Fibroblast of lung (primary cell): ENCODE measurements at places on chromosomes 1 and 21. TPM values are rescaled to one million over a fixed set of nuclear protein-coding genes. Genes with fewer than 3 reads are reported as not detected.
A peak's percentile ranks its signal among the peaks of the same experiment; 100 is the strongest.

DNA sequence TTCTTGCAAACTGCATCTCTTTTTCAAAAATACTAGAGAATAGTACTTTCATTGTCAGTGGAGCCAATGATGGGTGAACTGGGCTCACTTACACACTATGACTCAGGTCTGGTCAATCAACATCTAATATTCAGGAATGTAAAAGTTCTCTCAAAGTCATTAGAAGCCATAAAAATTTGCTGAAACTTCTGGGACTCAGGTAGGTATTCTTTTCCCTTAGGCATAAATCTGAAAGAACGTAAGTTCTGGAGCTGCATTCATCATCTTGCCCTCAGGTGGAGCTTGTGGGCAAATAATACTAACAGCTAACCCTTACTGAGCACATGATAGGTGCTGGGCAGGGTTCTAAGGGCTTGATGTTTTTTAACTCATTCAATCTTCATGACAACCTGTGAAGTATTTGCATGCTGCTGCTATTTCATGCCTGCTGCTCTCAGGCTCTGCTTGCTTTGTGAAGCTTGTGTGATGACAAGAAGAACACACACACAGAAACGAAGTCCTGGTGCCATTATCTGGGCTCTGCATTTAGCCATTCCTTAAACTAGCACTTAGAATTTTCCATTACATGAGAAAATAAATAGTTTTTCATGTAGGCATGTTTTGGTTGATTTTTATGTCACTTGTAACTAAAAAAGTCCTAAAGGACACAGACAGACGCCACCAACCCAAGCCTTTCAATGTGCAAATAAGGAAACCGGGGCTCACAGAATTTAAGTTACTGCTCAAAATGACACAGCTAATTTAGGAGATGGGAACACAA, 394.2 kb upstream of the LYPLAL1 start:
- H3K36me3 ChIP-seq: no peaks in the 10 kb centered on the region
- no peak overlapping the region for H3K27ac ChIP-seq
- H3K27me3 ChIP-seq: no peaks in the 10 kb centered on the region
- H3K4me1 ChIP-seq: no peaks in the 10 kb centered on the region

DNA sequence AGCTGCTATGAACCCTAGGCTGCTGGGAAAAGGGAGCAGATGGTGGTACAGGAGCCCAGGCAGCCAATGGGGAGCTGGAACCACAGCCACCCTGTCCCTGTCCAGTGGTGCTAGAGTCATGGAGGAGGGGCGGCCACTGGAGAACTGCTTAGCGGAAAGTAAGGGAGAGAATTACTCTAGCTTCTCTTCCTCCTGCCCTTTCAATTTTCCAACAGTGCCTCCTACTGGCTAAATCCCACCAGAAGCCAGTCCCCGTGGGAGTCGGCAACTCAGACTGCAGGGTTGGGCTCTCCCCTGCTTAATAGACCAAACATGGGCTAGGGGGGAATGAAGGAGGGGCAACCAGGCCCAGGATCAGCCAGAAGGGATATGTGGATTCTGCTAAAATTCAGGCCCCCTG, 154.5 kb downstream of the ACTL8 start:
- no peaks in the 10 kb centered on the region for H3K36me3 ChIP-seq
- peaks cover 5% of the 10 kb centered on the region for H3K27me3 ChIP-seq
- no peak overlapping the region for H3K4me3 ChIP-seq
- no peaks in the 10 kb centered on the region for H3K4me1 ChIP-seq
- no peak overlapping the region for H3K27ac ChIP-seq
- peak; percentile 3 for DNase-seq

DNA sequence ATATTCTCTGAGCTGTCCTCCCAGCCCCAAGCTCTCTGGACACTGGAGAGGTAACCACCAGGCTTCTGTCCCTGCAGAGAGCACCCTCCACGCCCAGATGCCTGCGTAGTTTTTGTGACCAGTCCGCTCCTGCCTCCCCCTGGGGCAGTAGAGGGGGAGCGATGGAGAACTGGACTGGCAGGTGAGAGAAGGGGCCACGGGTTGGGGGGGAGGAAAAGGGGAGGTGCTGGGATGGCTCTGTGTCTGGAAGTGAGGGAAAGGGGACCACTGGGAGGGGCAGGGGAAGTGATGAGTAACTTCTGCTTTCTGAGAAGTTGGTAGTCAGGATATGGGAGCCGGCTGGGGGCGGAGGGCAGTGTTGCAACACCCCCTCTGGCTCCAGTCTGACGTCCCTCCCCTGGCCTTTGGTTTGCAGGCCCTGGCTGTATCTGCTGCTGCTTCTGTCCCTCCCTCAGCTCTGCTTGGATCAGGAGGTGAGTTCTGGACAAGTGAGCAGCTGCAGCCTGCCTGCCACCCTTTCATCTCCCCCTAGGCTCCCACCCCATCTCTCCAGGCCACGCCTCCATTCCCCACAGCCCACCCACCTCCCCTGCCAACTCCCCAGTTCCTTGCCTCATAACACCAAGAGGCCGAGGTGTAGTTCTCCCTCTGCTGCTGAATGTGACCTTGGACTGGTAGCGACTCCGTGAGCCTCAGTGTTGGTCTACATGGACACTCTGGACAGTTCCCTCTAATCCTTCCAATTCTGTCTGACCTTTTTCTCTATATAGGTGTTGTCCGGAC, 3.1 kb downstream of the ADAMTSL4 start:
- peak overlapping the region; percentile 78 for H3K27ac ChIP-seq
- peaks cover 14% of the 10 kb centered on the region for H3K4me1 ChIP-seq
- no peak overlapping the region for H3K4me3 ChIP-seq

DNA sequence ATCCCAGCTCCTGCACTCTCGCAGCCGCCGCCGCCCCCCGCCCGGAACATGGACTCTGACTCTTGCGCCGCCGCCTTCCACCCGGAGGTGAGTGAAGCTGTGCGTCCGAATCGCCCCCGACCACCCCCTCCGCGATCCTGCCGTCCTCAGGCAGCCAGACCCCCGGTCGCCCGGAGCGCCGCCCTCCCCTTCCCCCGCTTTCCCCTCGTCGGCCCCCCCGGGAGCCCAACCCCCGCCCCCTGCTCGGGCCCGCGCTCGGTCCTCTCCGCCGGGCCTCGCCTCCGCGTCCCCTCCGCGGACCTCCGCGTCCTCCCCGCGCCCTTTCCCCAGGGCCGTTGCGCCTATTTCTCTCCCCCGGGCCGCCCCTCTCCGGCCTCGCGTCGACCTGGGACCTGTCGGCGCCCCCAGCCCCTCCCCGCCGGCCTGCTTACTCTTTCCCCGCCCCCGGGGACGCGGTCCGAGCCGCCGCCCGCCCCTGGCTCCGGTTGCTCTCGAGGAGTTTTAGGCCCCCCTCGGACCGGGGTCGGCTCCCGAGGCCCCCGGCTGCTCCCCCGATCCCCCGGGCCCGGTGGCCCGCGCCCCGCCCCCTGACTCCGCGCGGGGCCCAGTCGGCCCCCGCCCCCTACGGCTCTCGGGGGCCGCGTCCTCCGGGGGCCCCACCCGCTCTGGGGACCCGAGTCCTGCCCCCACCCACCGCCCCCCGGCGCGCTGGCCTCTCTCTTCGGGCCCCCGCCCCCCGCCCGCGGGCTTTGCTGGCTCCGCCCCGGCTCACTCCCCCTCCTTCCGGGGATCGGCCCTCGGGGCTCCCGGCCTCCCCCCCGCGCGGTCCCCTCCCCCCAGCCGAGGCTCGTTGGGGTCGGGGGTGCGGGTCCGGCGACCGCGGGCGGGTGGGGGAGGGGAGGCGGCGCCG, 743 bp downstream of the PHF13 start:
- peak overlapping the region; percentile 63 for H3K27ac ChIP-seq
- peak overlapping the region; percentile 73 for H3K4me3 ChIP-seq
- H3K4me1 ChIP-seq: peaks cover 3% of the 10 kb centered on the region
- no peaks in the 10 kb centered on the region for H3K27me3 ChIP-seq
- DNase-seq: peak; percentile 27
- H3K36me3 ChIP-seq: no peaks in the 10 kb centered on the region

The DCDC2B gene
- not detected in 2 replicates for total RNA-seq

The NLRP3 gene
- total RNA-seq: under 0.01 TPM in 1 of 2 replicates, not detected in the other

- H3K4me3 ChIP-seq: no peak overlapping the region
- H3K36me3 ChIP-seq: peaks cover 4% of the 10 kb centered on the region
- H3K4me1 ChIP-seq: peaks cover 3% of the 10 kb centered on the region
- DNase-seq: no peak
These were observed 12.0 kb downstream of the MFAP2 start for GRCh38 chr1:16968372-16968771.

- no peak overlapping the region for H3K27ac ChIP-seq
- H3K4me1 ChIP-seq: peaks cover 6% of the 10 kb centered on the region
- DNase-seq: no peak
- no peaks in the 10 kb centered on the region for H3K36me3 ChIP-seq
- no peak overlapping the region for H3K4me3 ChIP-seq
These were observed 93.0 kb downstream of the APP start for GRCh38 chr21:26077521-26077920.

The PADI2 gene
- not detected in 2 replicates for total RNA-seq

The ACTA1 gene
- not detected in 2 replicates for total RNA-seq

The UQCRHL gene
- 4.4 and 7.8 TPM in 2 replicates for total RNA-seq

- H3K4me1 ChIP-seq: no peaks in the 10 kb centered on the region
- peak; percentile 12 for DNase-seq
- H3K36me3 ChIP-seq: no peaks in the 10 kb centered on the region
- no peak overlapping the region for H3K27ac ChIP-seq
- H3K27me3 ChIP-seq: peaks cover 10% of the 10 kb centered on the region
These were observed 27.9 kb downstream of the EBNA1BP2 start for GRCh38 chr1:43144237-43144636.

DNA sequence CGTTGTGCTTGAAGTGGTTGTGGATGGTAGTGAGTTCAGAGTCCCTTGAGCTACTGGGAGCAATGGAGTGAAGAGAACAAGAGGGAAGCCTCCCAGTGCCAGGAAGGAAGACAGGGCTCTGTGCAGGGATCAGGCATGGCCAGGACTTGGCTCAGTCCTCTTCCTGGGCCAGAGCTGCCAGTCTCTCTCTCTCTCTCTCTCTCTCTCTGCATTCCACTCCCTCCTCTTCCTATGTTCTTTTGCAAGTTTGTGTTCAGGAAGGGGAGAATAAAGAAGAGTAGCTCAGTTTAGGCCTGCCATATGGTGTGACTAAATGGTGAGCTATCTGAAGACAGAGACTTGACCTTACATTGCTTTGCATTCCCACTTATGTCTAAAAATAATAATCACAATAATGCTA, 20.5 kb upstream of the RPTN start:
- no peaks in the 10 kb centered on the region for H3K27me3 ChIP-seq
- H3K4me1 ChIP-seq: peaks cover 8% of the 10 kb centered on the region
- H3K4me3 ChIP-seq: no peak overlapping the region
- H3K27ac ChIP-seq: no peak overlapping the region
- no peak for DNase-seq

- no peaks in the 10 kb centered on the region for H3K36me3 ChIP-seq
- H3K4me3 ChIP-seq: no peak overlapping the region
- no peak overlapping the region for H3K27ac ChIP-seq
- no peaks in the 10 kb centered on the region for H3K27me3 ChIP-seq
- H3K4me1 ChIP-seq: no peaks in the 10 kb centered on the region
These were observed 393.3 kb downstream of the NPHP4 start for GRCh38 chr1:5598824-5599395.

DNA sequence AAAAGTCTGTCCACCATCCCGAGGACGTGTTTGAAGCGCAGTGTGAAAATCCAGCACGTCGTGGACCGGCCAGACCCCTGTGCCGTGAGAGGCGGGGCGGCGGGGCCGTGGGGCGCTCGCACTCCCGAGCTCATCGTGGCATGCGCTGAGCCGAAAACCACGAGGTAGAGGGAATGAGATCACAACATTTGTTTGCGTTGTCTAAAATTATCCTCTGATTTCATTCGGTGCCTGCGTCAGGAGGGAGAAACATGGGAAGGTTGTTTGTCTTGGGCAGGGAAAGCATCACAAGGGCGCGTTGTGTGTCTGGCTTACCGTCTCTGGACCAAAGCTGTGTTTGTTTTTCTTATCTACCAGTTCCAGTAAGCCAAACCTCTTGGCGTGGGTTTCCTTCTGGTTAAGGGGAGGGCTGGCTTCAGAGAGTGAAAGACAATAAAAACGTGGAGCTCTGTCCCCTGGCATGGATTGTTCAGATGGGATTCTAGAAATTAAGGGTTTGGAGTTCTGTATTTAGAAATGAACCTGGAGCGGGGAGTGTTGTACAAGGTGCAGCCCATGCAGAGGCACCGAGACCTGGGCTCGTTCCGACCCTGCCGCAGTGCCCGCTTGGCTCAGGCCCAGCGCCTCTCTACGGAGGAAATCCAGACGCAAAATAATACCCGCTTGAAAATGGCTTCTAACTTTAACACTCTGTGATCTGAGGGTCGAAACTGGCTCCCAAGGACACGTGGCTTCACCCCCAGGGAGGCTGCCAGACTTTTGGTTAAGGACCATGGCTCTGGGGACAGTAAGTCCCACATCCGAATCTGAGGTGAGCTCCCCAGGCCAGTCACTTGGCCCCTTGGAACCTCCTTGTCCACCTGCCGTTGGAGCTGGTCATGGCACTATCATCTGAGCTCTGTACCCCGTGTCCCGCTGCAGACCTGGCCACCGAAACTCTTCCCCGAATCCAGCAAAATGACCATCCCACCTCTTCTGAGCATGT, 68.7 kb upstream of the FAM3B start:
- no peaks in the 10 kb centered on the region for H3K4me1 ChIP-seq
- no peaks in the 10 kb centered on the region for H3K27me3 ChIP-seq
- peak; percentile 98 for DNase-seq
- no peaks in the 10 kb centered on the region for H3K36me3 ChIP-seq

DNA sequence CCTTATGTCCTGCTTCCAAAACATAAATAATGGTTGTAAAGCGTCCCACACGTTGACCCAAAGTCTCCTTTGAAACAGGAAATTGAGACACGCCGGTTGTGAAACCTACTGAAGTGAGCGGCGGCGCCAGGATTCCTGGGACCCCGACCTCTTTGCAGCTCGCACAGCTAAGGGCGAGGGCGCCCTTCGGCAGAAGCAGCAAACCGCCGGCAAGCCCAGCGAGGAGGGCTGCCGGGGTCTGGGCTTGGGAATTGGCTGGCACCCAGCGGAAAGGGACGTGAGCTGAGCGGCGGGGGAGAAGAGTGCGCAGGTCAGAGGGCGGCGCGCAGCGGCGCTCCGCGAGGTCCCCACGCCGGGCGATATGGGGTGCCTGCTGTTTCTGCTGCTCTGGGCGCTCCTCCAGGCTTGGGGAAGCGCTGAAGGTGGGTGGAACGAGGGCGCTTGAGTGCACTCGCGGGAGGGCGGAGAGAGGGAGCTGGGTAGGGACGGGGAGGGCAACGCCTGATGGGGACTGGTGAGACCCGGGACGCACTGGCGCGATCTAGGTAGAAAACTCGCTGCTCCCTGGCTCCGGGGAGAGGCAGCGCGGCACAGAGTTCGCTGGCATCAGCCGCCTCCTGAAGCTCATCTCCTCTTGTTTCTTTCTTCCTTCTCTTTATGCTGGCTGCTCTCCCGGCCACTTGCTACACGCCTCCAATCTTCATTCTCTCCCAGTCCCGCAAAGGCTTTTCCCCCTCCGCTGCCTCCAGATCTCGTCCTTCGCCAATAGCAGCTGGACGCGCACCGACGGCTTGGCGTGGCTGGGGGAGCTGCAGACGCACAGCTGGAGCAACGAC, at the start of gene CD1D:
Gene CD1D (plus strand): TSS at position 155 of the 836 bp plus-strand sequence. CDS start 207 bp downstream, at position 362.
- H3K36me3 ChIP-seq: no peaks in the 10 kb centered on the region
- no peaks in the 10 kb centered on the region for H3K4me1 ChIP-seq
- peaks cover 41% of the 10 kb centered on the region for H3K27me3 ChIP-seq
- no peak within 1 kb of the TSS for H3K27ac ChIP-seq
- H3K4me3 ChIP-seq: peak within 1 kb of the TSS; percentile 35

- no peaks in the 10 kb centered on the region for H3K36me3 ChIP-seq
- H3K27me3 ChIP-seq: no peaks in the 10 kb centered on the region
- DNase-seq: no peak
- no peak overlapping the region for H3K27ac ChIP-seq
- no peak overlapping the region for H3K4me3 ChIP-seq
These were observed 62.3 kb downstream of the GFI1 start for GRCh38 chr1:92424381-92424780.
